ENCODE measurements at places on chromosomes 5 and 9. TPM values are rescaled to one million over a fixed set of nuclear protein-coding genes. Genes with fewer than 3 reads are reported as not detected.

DNA sequence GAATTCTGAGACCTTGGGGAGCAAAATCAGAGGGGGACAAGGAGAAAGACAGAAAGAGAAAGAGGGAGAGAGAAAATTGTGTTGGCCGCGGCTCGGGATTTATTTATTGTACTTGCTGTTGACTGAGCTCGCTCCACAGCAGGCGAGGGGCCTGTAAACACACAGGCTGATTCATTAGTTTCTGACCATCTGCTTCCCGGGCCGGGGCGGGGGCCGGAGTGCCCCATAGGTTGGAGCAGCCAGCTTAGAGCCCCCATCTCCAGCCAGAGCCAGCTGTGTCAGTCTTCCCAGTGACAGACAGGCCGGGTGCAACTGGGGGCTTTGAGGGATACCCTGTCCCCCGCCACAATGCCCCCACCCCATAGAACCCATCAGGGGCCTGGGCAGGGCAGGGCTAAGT lies 30.9 kb downstream of the NTNG2 start:
- no peak for DNase-seq

GRCh38 chr5:84086511-84086910 lies 298.2 kb downstream of the EDIL3 start:
- no peak for DNase-seq

DNA sequence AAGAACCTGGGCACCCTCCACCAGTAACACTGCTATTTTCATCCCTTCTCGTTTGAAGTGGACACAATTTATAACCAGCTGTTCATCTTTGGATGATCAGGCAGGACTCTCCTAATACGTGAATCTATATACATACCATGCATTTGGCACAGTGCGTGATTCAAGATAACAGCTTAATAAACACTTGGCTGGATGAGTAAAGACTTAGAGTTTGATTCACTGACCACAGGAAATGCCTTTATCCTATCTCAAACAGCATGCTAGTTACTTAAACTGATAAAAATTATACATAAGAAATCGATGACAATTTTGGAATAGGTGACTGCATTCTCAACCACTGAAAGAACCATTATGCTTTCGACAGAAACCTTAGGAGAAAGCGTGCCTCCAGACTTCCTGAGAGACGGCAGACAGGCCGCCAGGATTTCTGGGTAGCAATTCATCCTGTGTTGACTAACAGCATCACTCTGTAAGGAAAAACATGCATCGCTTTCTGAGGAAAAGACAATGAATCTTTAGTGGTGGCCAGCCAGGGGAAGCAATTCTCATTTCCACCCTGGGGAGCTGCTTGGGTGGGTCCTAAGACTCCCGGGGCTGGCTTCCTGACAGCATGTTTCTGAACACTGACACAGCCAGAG lies 9.7 kb downstream of the MRPL36 start:
- no peak for DNase-seq

DNA sequence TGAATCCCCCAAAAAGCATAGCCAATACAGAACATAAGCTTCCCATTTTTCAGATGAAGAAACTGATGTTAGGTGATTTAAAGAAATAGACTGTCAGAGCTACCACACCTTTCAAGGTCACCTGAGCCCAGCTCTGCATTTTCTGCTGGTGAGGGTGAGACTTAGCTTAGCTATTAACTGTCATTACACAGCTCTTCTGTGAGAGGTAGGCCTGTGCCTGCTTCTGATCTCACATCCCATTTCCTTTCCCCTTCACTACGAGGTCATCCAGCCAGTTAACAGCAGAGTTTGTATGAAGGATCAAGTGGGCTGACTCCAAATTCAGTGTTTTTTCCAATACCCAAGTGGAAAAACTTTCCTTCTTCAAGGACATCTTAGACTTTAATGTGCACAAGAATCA lies 528.6 kb upstream of the CLINT1 start:
- DNase-seq = no peak

The PLEKHG4B gene
- total RNA-seq = 2.1 TPM

- no peak for DNase-seq
Observed at GRCh38 chr5:138264183-138264582, 10.2 kb downstream of the GFRA3 start.
